ENCODE measurements at places on chromosomes 1 and 21.

DNA sequence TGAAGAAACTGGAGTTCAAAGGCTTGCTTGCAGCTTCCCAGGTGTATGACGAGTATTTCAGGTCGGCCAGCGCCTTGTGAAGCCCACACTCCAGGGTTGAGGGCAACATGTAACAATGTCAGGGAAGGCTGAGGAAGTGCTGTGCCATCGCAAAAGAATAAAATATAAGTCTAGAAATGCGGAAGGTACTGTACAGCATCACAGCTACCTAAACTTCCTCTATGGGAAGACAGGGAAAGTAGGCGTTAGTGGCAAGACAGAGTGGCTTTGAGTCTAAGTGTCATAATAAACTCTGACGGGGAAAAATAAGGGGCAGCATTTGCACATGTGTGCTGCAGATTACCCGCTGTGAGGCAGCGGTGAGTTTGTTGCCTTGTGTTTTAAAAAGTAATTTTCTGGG is 28.9 kb downstream of the DOP1B start:
- no peak for DNase-seq

- no peak for DNase-seq
Measured at GRCh38 chr1:218553197-218553596, 208.1 kb downstream of the TGFB2 start.

GRCh38 chr1:51234721-51235425 is 1.2 kb upstream of the RNF11 start:
- DNase-seq, result peak; percentile 72

- DNase-seq, result no peak
Measured at GRCh38 chr21:25701529-25701928, 33.2 kb downstream of the ATP5PF start.
